ENCODE measurements at places on chromosomes 2 and 18. TPM values are rescaled to one million over a fixed set of nuclear protein-coding genes. Genes with fewer than 3 reads are reported as not detected.

WDR7 gene
- total RNA-seq, result 21.2 TPM

C1QL2 gene
- not detected for total RNA-seq

LYG1 gene
- 0.96 TPM for total RNA-seq

ST3GAL5 gene
- total RNA-seq, result 2.6 TPM

CFC1 gene
- 0.44 TPM for total RNA-seq

- H3K27ac ChIP-seq, result no peak overlapping the region
- DNase-seq, result no peak
- H3K27me3 ChIP-seq, result no peaks in the 10 kb centered on the region
Measured at GRCh38 chr18:39660141-39660540, 2094.5 kb upstream of the CELF4 start.

- H3K27ac ChIP-seq, result no peak overlapping the region
- no peaks in the 10 kb centered on the region for H3K27me3 ChIP-seq
- H3K4me1 ChIP-seq, result no peaks in the 10 kb centered on the region
- no peaks in the 10 kb centered on the region for H3K36me3 ChIP-seq
Measured at GRCh38 chr2:142973160-142973821, 95.8 kb downstream of the KYNU start.

GRCh38 chr2:234251326-234252271, 201.1 kb downstream of the SPP2 start:
- no peaks in the 10 kb centered on the region for H3K27me3 ChIP-seq
- no peaks in the 10 kb centered on the region for H3K4me1 ChIP-seq
- no peak overlapping the region for H3K4me3 ChIP-seq
- peak; percentile 33 for DNase-seq
- H3K27ac ChIP-seq, result no peak overlapping the region
- no peaks in the 10 kb centered on the region for H3K36me3 ChIP-seq

GRCh38 chr18:9008200-9008708, 94.2 kb upstream of the NDUFV2 start:
- no peak for DNase-seq
- H3K27ac ChIP-seq, result no peak overlapping the region
- H3K4me3 ChIP-seq, result no peak overlapping the region

DNA sequence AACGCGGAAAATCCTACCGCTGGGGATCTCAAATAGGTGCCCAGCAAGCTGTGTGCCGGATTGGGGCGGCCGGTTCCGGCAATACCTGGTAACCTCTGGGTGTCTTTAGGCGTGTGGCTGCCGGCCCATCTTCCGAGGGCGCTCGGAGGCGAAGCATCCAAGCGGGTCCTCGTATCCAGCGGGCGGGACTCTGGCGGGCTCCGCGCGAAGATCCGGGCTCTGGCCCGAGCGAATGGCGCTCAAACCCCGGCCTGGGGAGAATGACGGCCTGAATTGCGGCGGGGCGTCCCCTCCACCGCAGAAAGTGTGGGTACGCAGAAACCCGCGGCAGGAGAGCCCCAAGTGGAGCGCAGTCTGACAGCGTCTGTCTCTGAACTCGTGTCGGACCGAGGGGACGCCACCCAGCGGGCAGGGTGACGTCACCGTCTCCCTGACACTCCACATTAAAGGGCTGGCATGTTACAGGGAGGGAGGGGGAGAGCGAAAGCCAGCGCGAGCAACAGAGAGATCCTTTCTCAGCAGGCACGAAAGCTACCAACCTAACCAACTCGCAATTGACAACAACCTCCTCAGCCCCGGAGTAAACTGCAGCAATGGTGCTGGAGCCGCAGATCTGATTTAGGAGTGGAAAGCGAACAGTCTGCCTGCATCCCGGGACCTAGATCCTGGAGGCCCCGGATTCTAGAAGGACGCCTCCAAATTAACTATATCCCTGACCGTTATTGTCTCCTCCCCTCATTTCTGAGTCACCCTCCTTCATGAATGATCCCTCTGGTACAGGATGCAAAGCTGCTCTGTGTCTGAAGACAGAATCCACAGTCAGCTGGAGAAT, at the start of gene SKOR2:
Gene SKOR2, minus strand, starts transcription at position 372 of the 832 bp plus-strand sequence. CDS start 2,477 bp downstream, outside the sequence.
- no peak within 1 kb of the TSS for H3K4me3 ChIP-seq
- no peaks in the 10 kb centered on the region for H3K4me1 ChIP-seq
- no peaks in the 10 kb centered on the region for H3K36me3 ChIP-seq
- no peak for DNase-seq
- H3K27me3 ChIP-seq, result peaks cover 76% of the 10 kb centered on the region
- H3K27ac ChIP-seq, result no peak within 1 kb of the TSS

DNA sequence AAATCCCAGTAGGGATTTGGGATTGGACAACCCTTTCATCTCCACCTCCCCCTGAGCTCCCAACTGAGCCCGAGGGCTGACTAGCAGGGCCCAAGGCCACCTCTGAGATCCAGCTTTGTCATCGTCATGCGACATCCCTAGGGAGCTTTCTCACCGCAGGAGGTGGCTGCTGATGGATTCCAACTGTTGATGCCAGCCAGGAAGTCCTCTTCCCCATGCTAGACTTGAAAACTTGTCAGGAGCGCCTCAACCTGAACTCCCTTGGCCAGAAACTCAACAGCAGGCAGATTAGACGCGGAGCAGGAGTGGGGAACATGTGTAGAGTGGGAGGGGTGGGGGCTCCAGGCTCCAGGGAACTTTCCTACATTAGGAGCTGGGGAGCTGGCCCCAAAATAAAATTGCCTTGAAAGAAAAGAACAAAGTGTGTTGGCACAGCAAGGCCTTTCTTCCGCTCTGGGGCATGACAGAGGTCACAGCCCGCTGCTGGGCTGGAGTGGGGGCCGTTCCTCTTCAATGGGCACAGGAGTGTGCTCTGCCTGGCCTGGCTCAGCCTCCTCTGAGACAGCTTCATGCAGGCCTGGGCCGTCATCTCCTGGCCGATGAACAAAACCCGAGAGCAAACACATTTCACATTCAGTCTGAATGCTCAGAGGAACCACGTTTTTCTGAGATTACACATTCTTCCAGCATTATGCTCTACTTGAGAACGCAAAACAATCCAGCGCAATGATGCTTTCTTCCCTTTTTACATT, 34.5 kb downstream of the EMILIN2 start:
- no peaks in the 10 kb centered on the region for H3K4me1 ChIP-seq
- no peak for DNase-seq
- H3K27ac ChIP-seq, result no peak overlapping the region
- no peaks in the 10 kb centered on the region for H3K36me3 ChIP-seq
- H3K4me3 ChIP-seq, result no peak overlapping the region
- H3K27me3 ChIP-seq, result no peaks in the 10 kb centered on the region

DNA sequence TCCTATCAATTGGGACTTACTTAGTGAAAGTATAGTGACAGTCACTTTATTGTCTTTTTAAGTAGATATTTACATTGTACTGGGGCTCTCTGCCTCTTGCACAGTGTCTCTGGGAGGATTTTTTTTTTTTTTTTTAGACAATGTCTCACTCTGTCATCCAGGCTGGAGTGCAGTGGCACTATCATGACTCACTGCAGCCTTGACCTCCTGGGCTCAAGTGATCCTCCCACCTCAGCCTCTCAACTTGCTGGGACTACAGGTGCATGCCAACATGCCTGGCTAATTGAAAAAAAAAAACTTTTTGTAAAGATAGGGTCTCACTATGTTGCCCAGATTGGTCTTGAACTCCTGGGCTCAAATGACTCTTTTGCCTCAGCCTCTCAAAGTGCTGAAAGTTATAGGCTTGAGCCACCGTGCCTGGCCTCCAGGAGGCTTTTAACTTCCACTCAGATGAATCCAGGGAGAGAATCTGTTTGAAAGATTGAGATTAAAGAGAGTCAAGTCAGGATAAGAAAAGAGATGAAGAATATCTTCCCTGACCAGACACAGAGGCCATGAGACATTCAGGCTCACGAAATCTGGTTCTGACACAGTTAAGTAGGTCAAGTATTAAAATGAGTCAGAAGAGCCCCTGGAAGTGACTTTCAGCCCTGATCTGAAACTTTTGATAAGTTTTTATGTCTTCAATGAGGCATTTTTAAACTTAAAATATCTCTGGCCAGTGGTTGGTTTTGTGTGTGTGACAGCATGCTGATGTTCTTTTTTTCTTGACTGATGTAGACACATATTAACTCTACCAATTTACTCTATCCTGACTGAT, 18.3 kb downstream of the ARHGEF33 start:
- H3K4me3 ChIP-seq, result no peak overlapping the region
- no peak for DNase-seq

Data from colonic mucosa (tissue), 4 donors.